ENCODE measurements at places on chromosomes 5 and 9.

DNA sequence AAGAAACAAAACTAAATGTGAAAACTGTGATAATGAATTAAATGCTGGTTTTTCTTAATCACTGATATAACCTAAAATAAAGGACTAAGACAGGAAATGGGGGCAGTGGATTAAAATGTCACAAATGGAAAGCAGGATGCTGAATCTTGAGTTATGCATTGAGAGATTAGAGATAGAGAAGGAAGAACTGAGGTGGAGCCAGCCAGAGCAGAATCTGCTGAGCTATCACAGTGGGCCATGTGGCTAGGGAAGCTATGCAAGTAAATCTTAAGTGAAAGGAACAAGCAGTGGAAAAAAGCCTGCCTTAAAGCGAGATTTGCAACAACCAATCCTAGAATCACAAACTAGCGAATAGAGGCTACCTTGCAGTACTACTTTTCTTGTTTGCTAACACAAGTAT lies 188.5 kb upstream of the RASA1 start:
- no peak for DNase-seq

DNA sequence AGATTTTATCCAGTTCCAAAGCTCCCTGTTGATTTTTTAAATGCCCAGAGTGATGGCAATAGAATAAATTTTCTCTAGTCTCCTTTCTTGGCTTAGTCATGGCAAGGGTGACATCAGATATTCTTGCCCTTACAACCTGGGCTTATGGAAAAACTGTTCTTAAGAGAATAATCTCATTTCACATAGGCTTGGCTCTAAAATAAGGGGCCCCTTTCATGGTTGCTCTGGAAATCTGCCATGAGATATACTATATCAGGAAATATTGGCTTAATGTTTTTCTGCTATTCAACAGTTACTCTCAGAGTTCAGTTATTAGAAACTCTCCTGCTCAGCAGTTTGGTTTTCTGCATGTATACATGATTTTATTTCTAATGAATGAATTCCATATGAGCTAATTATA lies 7.8 kb downstream of the HMHB1 start:
- no peak for DNase-seq

- no peak for DNase-seq
These were observed 69.8 kb downstream of the SGCD start for GRCh38 chr5:156396830-156397081.

GRCh38 chr5:115190388-115190787 lies 20.7 kb upstream of the TRIM36 start:
- DNase-seq = no peak

All from choroid plexus epithelial cell (primary cell).